ENCODE measurements at places on chromosomes 3 and 15. TPM values are rescaled to one million over a fixed set of nuclear protein-coding genes. Genes with fewer than 3 reads are reported as not detected.
A peak's percentile ranks its signal among the peaks of the same experiment; 100 is the strongest.

The CAMK1 gene
- 19.9 TPM for total RNA-seq

- no peak for DNase-seq
Measured at GRCh38 chr3:182138393-182138792, 426.7 kb downstream of the SOX2 start.

- DNase-seq, result peak; percentile 86
Measured at GRCh38 chr15:60379525-60380274, 18.1 kb downstream of the ANXA2 start.

GRCh38 chr3:177300842-177301241, 103.6 kb upstream of the TBL1XR1 start:
- DNase-seq, result no peak

GRCh38 chr3:162994165-162994564, 1497.6 kb downstream of the OTOL1 start:
- DNase-seq, result no peak

GRCh38 chr3:177213801-177214535, 16.7 kb upstream of the TBL1XR1 start:
- DNase-seq, result no peak

GRCh38 chr3:17213102-17213501, 328.3 kb downstream of the PLCL2 start:
- no peak for DNase-seq

- peak; percentile 19 for DNase-seq
Measured at GRCh38 chr3:37993820-37994638, 3.4 kb downstream of the VILL start.

- DNase-seq, result no peak
Measured at GRCh38 chr15:65192016-65192415, 6.9 kb upstream of the CLPX start.

DNA sequence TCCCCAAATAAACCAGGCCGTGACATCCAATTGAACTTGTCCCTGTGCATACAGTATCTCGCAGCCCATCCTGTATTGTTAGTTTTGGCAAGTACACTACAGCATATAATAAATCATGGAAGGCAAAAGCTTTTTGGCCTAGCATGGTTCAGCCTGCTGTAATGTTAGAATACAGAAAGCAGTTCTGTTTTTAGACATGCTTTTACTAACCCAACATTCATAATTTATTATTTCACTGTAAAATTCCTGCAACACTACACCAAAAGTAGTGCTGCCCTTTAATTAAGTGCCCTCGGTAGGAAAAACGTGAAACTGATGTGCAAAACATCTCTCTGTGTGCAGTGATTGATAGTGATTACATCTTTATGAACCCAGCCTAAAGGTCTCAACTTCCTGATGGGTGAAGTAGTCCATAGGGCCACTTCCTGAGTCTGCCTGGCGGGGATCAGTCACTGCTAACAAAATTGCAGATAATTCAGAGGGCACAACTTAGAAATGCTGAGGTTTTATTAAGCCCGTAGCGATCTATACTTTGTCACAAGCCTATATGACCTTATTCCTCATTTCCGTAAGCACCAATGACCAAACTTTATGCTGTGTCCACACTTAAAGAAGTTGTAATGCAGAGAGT, 227.8 kb downstream of the CDIN1 start:
- DNase-seq, result no peak

The RHOV gene
- 2.0 TPM for total RNA-seq

DNA sequence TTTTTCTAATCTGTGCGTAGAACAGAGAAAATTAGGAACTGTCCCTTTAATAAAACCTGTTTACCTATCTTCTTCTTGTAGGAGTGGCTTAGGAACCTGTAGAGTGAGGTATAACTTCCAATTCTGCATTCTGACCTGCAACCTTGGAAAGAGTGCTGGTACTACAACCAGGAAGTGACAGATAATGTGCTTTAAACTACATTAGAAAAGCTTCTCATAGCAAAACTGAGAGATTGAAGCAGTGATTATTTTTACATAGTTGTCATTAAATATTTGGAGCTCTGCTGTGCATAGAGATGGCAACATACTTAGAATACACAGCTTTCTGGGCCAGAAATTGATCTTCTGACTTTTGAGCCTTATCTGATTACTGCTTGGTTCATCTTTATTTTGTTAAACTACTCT, 50.4 kb upstream of the ZDHHC23 start:
- DNase-seq, result no peak

DNA sequence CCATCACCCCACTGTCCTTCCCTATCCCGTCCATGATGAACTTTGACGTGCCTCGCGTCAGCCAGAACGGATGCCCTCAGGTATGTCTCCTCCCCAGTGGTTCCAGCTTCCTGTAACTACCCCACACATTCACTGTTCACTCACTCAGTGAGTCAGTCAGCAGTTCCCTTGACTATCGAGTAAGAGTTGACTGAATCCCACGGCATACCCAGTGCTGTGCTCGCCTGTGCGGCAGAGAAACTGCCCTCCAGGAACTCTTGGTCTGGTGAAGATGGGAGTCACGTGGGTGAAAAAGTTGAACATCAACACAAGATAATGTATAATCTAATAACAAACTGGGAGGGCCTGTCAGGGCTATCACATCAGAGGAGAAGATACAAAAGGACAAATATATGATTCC, 36.7 kb downstream of the CCDC33 start:
- DNase-seq, result no peak

The GXYLT2 gene
- 9.3 TPM for total RNA-seq

The CATSPER2 gene
- total RNA-seq, result 5.0 TPM

Measured in kidney epithelial cell (primary cell).